ENCODE measurements at places on chromosomes 1 and 21. TPM values are rescaled to one million over a fixed set of nuclear protein-coding genes. Genes with fewer than 3 reads are reported as not detected.

Gene FAM3B
- 6.7 TPM for total RNA-seq

Gene SSR2
- 289 TPM for total RNA-seq

Gene ARHGAP30
- total RNA-seq: 49.5 TPM

Gene F13B
- not detected for total RNA-seq

Gene FCMR
- 10.5 TPM for total RNA-seq
